GM23248 (cell line): ENCODE measurements at places on chromosomes 5 and 9.

DNA sequence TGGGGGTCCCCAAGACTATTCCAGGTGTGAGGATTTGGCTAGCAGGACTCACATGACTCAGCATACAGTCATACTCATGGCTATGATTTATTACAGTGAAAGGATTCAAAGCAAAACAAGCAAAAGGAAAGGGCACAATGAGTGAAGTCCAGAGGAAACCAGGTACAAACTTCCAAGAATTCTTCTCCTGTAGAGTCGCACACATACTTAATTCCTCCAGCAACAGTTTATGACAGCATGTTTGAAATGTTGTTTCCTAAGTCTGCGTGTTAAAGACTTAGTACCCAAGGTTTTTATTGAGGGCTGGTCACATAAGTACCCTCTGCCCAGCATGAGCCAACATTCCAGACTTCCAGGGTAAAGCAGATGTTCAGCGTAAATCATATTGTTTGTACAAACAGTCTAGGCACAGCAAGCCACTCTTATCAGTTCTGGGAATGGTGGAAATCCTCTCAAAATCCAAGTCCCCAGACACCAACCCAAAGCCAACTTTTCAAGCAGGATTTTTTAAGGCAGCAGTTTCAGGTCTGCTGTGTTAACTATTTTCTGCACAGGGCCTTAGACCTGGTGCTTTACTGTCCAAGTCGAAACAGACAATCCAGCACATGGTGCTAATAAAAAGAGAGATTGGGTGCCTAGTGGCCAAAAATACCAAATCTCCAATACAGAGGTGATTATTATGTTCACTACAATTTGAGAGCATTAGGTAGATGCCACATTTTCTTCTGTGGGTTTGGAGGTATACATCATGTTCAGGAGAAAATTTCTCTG lies 18.6 kb upstream of the RICTOR start:
- DNase-seq = no peak

GRCh38 chr5:140553657-140554056 lies 3.6 kb downstream of the SRA1 start:
- peak; percentile 72 for DNase-seq

DNA sequence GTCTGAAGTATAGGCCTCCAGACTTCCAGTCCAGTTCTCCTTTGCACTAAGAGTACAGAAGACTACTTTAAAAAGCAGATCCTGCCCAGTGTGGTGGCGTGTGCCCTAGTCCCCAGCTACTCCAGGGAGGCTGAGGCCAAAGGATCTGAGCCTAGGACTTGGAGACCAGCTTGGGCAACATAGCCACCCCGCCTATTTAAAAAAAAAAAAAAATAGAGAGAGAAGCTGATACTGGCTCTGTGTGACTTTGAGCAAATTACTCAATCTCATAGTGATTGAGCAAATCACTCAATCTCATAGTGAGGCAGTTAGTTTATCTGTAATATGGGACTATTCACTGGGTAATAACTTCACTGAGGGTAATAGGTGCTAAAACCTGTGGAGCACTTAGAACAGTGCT lies 43.6 kb upstream of the KDM4C start:
- DNase-seq = no peak

DNA sequence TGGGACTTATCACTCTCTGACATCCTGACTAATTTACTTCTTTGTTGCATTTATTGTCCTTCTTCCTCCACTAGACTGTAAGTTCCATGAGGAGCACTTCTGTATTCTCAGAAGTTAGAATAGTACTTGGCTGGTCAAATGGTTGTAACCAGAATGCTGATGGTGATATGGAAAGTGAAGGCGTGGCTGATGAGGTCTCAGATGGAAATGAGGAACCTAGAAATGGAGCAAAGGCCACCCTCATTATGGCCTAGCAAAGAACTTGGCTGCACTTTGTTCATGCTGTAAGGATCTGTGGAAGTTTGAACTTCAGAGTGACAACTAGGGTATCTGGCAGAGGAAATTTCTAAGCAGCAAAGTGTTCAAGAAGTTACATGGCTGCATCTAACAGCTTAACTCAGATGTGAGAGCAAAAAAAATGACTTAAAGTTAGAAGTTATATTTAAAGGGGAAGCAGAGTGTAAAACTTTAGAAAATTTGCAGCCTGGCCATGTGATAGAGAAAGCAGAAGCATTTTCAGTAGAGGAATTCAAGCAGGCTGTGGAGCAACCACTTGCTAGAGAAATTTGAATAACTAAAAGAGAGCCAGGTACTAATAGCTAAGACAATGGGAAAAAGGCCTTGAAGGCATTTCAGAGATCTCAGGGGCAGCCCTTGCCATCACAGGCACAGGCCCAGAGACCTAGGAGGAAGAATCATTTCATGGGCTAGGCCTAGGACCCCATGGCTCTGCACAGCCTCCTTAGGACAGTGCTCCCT lies 14.9 kb upstream of the SLC22A5 start:
- no peak for DNase-seq

DNA sequence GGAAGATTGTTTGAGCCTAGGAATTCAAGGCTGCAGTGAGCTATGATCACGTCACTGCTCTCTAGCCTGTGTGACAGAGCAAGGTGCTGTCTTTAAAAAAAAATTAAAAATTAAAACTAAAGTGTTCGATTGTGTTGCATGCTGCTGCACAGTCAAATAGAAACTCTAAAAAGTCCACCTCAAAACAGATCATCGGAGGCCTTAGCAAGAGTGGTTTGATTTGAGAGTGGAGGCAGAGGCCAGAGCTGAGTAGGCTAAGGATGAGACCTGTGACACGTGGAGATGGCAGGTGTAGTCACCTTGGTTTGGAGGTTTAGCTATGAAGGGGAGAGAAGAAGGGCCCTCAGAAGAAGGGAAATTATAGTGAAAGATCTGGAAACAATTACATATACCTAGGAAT lies 2.8 kb upstream of the PTPDC1 start:
- no peak for DNase-seq

GRCh38 chr9:104553261-104553660 lies 15.7 kb upstream of the OR13C8 start:
- DNase-seq = peak; percentile 10

DNA sequence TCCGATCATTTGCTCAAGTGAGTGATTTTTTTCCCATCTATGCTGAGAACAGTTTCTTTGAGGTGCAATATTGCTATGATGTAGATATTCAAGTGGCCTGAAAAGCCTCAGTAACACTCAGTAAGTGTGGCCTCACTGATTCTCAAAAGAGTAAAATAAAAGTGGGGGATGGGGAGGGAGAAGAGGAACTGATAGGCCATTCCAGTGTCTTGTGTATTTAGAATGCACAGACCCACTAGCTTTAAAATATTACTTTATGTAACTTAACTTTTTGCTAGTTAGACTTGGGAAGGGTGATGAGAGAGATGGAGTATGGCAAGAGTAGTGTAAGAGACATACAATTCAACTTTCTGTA lies 79.5 kb upstream of the ZNF608 start:
- no peak for DNase-seq

DNA sequence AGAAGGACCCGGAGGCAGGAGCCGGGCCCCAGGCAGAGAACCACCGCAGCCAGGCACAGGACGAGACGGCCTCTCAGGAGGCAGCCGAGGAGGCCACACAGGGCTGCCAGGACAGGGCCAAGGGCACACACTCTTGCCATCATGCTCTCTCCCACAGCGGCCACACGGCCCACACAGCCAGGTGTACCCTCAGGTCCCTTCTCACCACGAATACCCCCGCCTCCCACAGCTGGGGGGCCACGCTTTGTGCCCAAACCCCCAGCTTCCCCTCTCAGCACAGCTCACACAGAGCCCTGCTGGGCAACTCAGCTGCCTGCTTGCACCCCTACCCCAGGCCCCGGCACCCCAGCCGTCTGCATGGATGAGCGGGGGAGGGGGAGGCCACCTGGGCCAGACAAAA lies 5.3 kb downstream of the SSNA1 start:
- no peak for DNase-seq

GRCh38 chr9:133463234-133463863 lies 3.6 kb downstream of the CACFD1 start:
- DNase-seq = no peak

DNA sequence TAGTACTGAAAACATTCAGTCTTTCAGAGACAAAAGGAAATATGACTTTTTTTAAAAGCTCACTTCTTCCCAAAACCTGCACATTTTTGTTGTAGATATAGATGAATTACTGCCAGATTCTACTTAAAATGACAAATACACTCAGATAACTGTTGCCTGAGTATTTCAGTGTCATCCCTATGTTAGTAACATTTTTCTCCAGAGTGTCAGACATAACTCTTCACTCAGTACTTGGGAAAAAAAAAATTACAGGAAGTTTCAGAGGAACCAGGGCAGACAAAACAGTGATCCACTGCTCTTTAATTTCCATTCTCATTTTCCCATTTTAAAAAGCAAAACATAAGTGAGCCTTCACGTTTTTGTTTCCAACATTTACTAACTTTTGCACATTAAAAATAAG lies 79.3 kb upstream of the ITGA1 start:
- peak; percentile 59 for DNase-seq

DNA sequence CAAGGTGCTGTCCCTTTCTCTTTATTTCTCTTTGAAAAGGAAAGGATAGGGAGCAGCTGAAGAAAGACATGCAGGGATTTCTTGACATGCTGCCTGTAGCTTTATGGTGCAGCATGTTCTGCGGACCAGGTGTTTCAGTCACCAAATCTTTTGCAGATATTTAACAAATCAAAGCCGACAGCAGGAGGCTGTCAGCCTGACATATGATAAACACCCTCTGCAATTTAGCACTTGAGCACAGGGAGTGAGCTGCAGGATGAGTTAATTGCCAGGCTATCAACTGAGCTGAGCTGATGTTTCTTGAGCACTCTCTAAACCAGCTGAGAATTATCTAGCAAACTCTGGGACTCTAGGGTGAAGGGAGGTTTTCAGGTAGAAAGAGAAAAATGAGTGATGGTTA lies 212.8 kb upstream of the ATP10B start:
- no peak for DNase-seq

- peak; percentile 2 for DNase-seq
Observed at GRCh38 chr5:123350742-123351141, 72.5 kb downstream of the CEP120 start.

DNA sequence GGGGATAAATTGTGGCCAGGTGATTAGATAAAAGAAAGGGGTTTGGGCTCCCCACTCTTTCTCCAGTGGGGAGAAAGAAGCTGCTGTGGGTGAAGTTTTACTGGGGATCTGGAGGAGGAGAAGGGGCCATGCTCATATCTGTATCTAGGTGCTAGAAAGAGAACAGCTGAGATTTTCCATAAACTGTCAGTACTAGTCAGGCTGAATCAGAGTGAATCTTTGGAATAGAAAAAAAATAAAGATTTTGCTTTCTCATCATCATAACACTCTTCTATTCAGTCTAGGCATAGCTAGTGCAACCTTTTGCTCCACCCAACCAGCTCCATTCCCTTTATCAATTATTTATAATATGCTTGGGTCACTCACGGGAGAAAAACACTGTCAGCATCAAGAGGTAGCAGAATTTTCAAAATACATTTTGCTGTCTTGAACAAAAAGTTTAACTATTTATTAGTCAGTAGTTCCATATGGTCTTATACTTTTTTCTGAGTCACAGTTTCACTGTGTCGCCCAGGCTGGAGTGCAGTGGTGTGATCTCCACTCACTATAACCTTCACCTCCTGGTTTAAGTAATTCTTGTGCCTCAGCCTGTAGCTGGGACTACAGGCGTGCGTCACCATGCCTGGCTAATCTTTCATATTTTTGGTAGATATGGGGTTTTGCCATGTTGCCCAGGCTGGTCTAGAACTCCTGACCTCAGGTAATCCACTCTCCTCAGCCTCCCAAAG lies 21.3 kb upstream of the ERMP1 start:
- no peak for DNase-seq

DNA sequence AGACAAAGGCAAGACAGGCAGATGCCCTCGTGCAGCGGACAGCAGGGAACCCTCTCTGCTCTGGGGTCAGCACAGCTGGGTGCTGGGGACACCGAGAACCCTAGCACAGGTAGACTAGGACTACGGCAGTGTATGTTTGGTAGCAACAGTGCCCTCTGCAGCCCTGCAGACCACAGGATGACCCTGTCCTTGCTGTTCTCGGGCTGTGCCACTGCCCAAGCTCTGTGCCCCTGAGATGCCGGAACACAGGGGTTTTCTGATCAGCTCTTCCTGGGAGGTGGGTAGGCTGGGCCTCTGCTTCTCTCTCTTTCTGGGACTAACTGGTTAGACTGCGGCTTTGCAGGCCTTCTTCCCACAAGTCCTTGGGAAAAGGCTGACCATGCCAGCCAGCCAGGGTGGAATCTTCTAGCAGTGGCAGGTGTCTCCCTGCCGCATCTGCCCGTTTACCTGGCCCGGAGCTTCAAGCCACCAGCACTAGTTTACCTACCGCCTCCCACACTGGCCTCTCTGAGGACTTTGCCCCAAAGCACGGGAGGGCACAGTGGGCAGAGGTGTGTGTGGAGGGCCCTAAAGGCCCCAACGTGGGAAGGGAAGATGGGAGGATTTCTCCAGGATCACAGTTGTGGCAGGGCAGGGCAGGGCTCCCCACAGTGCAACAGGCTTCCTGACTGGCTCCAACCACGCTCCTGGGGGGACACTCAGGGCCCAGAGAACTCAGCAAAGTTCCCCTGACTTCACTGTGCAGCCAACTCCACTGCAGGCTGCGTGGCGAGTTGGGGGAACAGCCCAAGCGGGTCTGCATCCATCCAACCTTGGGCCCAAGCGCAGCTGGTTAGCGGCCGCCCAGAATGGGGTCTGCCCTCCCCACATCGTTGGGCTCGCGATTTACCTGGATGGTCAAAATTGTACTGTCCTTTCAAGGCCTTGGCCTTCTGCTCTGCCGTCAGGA lies 1.2 kb downstream of the UCK1 start:
- DNase-seq = no peak

DNA sequence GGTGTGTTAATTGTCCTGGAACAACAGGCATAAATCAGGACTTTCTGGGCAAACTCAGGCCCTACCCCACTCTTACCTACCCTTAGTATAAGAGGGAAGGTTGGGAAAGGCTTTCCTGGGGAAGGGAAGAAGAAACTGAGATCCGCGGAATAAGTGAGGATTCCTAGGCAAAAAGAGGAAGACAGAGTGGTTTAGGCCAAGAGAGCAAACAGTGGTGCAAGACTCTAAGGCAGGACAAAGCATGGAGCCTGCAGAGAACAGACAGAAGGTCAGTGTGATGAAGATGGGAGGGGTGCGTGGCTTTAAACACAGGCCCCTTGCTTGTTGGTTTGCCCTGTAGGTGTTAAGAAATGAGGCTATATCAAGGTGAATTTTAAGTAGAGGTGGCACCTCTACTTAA lies 69.4 kb downstream of the TMC1 start:
- DNase-seq = no peak
